ENCODE measurements at places on chromosomes 16 and 17.

DNA sequence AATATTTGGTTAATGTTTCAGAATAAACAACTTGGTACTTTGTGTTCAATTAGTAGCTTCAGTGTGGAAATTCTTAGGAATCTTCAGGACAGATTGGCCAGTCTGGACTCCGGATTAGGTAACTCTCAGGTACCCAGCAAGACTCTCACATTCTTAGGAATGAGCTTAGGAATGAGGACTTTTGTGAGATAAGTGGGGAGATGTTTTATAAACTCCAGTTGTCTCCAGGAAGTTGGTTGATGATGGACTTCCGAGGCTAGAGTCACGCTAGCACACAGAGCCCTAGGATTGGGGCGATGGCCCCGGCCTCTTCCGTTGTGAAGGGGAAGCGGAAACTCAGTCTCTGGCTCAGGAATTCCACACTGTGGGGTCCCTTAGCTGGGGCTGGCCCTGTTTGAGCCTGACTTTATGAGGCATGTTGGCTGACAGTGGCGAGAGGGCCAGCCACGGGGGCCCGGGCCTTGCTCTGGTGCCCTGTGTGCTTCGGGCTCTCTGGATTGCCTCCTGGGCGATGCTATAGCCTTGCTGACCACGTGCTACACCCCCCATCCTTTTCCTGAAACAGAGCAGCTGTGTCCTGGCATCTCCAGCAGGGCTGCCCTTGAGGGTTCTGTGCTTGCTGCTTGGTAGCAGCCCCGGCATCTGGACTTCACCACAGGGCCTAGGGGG is 32.4 kb downstream of the RAB11FIP3 start:
- DNase-seq, result no peak

DNA sequence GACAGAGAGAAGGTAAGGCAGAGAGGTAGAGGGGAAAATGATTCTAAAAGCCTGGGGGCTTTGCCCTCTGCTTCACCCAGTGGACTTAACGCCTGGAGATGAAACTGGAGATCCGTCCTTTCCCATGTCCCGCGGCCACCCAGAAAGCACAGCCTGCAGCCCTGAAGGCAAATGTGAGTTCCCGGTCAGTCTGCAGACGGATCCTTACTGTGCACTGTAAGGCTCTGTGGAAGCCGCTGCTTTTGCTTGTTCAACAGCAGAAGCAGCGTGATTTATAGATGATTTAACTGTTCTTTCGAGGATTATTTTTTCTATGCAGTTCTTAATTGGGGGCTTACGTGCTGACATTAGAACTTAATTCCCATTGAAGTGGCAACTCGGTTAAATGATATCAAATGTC is 290.4 kb downstream of the FOXL1 start:
- DNase-seq, result no peak

DNA sequence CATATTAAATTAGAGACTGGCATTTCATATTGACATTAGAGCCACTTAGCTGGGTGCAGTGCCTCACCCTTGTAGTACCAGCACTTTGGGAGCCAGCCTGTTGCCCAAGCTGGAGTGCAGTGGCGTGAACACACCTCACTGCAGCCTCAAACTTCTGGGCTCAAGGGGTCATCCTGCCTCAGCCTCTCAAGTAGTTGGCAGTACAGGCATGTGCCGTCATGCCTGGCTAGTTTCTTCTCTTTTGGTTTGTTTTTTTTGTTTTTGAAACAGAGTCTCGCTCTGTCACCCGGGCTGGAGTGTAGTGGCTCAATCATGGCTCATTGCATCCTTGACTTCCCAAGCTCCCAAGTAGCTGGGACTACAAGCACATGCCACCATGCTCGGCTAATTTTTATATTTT is 8.7 kb downstream of the PPM1E start:
- no peak for DNase-seq

- no peak for DNase-seq
Observed at GRCh38 chr17:60857556-60858080, 180.0 kb downstream of the BCAS3 start.

DNA sequence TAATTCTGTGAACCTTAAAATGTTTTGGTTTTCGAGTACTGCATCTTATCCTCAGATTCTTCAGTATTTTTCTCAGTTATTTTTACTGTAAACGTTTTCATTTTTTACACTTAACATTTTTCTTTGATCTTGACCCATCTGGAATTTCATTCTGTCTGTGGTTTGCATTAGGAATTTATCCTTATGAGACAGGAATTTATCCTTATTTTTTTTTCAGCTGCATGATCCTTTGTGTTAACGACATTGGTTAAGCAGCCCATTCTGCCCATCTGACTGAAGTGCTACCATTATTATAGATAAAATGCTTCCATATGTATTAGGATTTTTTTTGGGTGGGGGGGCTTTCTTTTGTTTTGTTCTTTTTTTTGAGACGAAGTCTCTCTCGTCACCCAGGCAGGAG is 41.0 kb downstream of the SNX29 start:
- no peak for DNase-seq
